Type B pancreatic cell (in vitro differentiated cells): ENCODE measurements at places on chromosomes 16 and 17. TPM values are rescaled to one million over a fixed set of nuclear protein-coding genes. Genes with fewer than 3 reads are reported as not detected.

The SLC12A3 gene
- 0.31 and 4.2 TPM in 2 replicates for total RNA-seq

The BPTF gene
- total RNA-seq: 116 and 135 TPM in 2 replicates

The CEMP1 gene
- 0.22 and 0.74 TPM in 2 replicates for total RNA-seq

The TLCD2 gene
- total RNA-seq: 4.0 and 4.3 TPM in 2 replicates

The ACBD4 gene
- 9.8 and 11.5 TPM in 2 replicates for total RNA-seq

DNA sequence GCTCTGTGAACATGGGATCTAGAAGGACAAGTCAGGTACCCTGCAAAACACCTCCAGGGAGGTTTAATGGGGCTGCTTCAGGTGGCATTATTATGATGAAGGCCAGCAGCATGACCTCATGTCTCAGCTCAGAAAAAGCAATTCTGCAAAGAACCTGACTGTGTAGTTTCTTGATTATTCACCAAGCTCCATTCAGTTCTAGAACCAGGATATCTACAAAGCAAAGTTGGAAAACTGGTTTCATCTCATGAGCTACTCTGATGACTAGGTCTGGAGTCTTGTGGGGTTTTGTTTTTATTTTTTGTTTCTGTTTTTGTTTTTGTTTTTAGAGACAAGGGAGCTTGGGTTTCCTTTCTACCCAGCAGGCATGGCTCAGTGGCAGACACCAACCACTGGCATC is 19.0 kb upstream of the LRRC37A3 start:
- H3K27me3 ChIP-seq: no peaks in the 10 kb centered on the region
- H3K4me1 ChIP-seq: no peaks in the 10 kb centered on the region
- no peak for DNase-seq
- H3K27ac ChIP-seq: peak overlapping the region; percentile 92
- H3K4me3 ChIP-seq: peak overlapping the region; percentile 39
- no peaks in the 10 kb centered on the region for H3K36me3 ChIP-seq

DNA sequence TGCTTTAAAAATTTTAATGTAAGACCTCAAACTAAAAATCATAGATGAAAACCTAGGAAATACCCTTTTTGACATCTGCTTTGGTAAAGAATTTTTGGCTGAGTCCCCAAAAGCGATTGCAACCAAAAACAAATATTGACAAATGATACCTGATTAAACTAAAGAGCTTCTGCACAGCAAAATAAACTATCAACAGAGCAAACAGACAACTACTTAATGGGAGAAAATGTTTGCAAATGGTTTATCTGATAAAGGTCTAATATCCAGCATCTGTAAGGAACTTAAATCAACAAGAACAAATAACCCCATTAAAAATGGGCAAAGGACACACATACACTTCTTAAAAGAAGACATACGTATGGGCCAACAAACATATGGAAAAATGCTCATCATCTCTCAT is 242.5 kb downstream of the BCAS3 start:
- H3K27me3 ChIP-seq: no peaks in the 10 kb centered on the region
- no peak for DNase-seq

- H3K36me3 ChIP-seq: no peaks in the 10 kb centered on the region
- DNase-seq: no peak
- peak within 1 kb of the TSS; percentile 87 for H3K4me3 ChIP-seq
- peaks cover 40% of the 10 kb centered on the region for H3K27me3 ChIP-seq
- peaks cover 22% of the 10 kb centered on the region for H3K4me1 ChIP-seq
These were observed at the start of gene SLC9A5 for GRCh38 chr16:67248401-67249177. TSS of gene SLC9A5 (plus strand) at chr16:67248979. CDS start at chr16:67249015, 36 bp downstream.

GRCh38 chr17:57739402-57740234 is 5.5 kb downstream of the CCDC182 start:
- no peaks in the 10 kb centered on the region for H3K36me3 ChIP-seq
- no peaks in the 10 kb centered on the region for H3K4me1 ChIP-seq
- H3K27me3 ChIP-seq: peaks cover 26% of the 10 kb centered on the region
- no peak for DNase-seq
- H3K27ac ChIP-seq: no peak overlapping the region

DNA sequence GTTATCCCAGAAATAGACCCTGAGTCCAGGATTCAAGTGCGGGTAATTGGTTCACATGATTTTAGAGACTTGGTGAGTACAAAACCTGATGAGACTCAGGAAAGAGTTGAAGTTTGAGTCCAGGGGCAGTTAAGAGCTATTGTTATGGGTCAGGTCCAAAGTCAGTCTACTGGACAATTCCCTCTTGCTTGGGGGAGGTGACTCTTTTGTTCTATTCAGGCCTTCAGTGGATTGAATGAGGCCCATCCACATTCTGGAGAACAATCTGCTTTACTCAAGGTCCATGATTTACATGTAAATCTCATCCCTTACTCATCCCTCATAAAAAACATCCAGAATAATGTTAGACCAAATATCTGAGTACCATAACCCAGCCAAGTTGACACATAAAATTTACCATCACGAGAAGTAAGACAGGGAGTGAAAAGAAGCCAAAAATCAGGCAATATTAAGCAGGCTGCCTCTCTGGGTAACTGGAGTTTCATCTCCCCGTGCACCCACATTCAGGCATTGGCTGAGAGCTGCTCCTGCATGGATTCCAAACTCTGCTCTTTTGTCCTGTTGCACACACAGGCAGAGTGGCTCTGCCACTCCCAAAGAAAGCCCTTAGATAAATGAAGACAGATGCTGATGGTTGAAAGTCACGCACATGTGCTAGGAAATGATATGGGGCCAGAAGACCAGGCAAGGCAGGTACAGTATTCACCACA is 156.0 kb upstream of the SALL1 start:
- no peak for DNase-seq
- peaks cover 9% of the 10 kb centered on the region for H3K27me3 ChIP-seq
- no peak overlapping the region for H3K4me3 ChIP-seq
- H3K4me1 ChIP-seq: peaks cover 15% of the 10 kb centered on the region
- H3K36me3 ChIP-seq: no peaks in the 10 kb centered on the region

DNA sequence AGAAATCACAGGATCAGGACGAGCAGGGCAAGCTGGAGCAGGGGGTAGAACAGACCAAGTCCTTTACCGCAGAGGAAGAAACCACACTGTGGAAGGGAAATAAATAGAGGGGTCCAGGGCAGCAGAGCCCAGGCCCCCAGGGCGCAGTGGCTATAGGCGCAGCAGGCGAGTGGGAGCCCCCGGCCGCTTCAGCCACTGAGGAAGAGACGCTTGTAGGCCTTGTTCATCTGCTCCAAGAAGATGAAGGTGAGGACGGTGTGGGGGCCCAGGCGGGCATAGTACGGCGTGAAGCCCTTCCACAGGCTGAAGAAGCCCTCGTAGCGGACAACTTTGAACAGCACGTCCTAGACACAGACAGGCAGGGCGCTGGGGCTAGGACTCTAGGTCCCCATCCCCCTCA is 2.3 kb downstream of the SLC25A11 start:
- peak overlapping the region; percentile 98 for H3K4me3 ChIP-seq
- DNase-seq: no peak
- no peak overlapping the region for H3K27ac ChIP-seq
- H3K27me3 ChIP-seq: no peaks in the 10 kb centered on the region
- H3K4me1 ChIP-seq: peaks cover 30% of the 10 kb centered on the region

GRCh38 chr17:2043785-2044184 is 2.0 kb downstream of the OVCA2 start:
- no peak for DNase-seq
- peak overlapping the region; percentile 95 for H3K4me3 ChIP-seq
- H3K36me3 ChIP-seq: peaks cover 8% of the 10 kb centered on the region
- peaks cover 7% of the 10 kb centered on the region for H3K27me3 ChIP-seq
- H3K27ac ChIP-seq: peak overlapping the region; percentile 90

DNA sequence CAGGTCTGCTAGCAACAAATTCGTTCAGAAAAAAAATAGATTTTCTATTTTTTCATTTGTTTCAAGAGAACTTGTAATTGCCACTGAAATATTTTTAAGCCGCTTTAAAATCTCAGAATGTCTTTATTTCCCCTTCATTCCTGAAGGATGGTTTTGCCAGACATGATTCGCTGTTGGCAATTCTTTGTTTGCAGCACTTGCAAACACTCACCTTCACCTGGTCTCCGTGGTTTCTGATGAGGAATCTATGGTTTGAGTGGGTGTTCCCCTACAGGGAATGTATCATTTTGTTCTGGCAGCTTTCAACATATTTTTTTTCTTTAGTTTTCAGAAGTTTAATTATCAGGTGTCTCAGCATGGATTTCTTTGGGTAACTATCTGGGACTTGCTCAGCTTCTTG is 36.3 kb upstream of the CBX4 start:
- H3K4me3 ChIP-seq: no peak overlapping the region
- no peaks in the 10 kb centered on the region for H3K27me3 ChIP-seq
- no peaks in the 10 kb centered on the region for H3K36me3 ChIP-seq
- peaks cover 5% of the 10 kb centered on the region for H3K4me1 ChIP-seq
- H3K27ac ChIP-seq: no peak overlapping the region

DNA sequence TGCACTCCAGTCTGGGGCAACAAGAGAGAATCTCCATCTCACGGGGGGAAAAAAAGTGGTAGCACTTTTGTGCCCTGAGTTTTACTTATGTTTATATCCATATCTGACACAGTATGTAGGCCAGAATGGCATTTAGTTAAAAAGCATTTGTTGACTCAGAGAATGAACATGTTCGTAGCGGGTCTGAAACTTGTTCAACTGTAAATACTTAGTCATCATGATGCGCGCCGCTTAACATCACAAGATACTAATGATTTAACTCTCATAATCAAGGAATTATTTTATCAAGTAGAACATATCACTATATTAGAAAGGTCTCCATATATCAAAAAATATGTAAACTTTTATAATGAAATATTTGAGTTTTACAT is 55.3 kb upstream of the ITGA2B start:
- no peaks in the 10 kb centered on the region for H3K36me3 ChIP-seq
- no peak overlapping the region for H3K27ac ChIP-seq
- H3K4me3 ChIP-seq: no peak overlapping the region
- DNase-seq: no peak
- no peaks in the 10 kb centered on the region for H3K4me1 ChIP-seq
- no peaks in the 10 kb centered on the region for H3K27me3 ChIP-seq

DNA sequence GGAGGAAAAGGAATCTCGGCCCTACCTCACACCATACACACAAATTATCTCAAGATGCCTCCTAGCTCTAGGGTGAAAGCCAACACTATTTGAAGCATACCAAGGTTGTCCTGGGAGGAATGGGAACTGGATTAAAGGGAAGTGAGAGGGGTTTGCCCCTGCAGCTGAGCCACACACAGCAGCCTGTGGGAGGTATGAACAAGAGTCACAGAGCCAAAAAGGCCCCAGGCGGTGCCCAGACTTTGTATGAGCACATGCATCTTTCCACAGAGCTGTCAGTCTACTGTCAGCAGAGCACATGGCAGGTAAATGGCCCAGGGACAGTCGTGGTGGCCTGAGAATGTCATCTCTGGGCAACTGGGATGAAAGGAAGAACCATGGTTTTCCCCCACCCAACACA is 31.0 kb upstream of the RCVRN start:
- peaks cover 1% of the 10 kb centered on the region for H3K27me3 ChIP-seq
- no peak overlapping the region for H3K4me3 ChIP-seq
- no peak for DNase-seq
- peaks cover 8% of the 10 kb centered on the region for H3K36me3 ChIP-seq
- no peak overlapping the region for H3K27ac ChIP-seq
- H3K4me1 ChIP-seq: no peaks in the 10 kb centered on the region

DNA sequence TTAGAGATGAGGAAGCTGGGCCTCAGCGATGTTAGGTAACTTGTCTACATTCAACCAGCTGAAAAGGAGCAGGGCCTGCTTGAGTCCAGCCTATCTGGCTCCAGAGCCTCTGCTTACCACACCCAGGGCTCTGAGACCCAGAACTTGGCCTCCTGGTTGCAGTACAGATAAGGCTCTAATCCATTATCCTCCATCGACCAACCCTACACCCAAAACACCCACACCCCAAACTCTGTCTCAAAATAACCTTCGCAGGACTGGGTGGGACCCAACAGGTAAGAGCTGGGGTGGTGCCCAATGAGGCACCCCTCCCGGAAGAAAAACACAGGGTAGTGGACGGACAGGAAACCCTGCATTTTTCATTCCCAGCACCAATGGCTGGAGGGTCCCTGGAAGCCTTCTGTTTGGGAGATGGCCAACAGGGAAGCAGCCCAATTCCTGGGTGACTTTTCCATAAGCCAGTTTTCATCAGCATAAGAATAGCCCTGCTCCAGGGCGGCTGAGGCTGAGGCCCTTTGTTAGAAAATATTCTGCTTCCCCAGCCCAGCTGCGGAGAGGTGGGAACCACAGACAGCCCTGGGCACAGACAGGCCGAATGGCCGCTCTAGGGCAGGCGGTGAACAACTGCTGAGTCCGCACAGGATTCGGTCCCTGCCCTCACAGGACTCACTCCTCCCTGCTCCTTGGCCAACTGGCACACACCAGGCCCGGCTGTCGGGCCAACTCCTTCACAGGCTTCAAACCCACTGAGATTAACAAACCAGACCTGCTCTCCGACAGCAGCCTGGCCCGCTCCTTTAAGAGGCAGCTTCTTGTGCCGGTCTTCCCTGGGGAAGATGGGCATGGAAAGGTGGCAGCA is 9.8 kb downstream of the SMIM5 start:
- peak overlapping the region; percentile 71 for H3K4me3 ChIP-seq
- H3K27me3 ChIP-seq: no peaks in the 10 kb centered on the region
- peaks cover 18% of the 10 kb centered on the region for H3K4me1 ChIP-seq
- no peak for DNase-seq

DNA sequence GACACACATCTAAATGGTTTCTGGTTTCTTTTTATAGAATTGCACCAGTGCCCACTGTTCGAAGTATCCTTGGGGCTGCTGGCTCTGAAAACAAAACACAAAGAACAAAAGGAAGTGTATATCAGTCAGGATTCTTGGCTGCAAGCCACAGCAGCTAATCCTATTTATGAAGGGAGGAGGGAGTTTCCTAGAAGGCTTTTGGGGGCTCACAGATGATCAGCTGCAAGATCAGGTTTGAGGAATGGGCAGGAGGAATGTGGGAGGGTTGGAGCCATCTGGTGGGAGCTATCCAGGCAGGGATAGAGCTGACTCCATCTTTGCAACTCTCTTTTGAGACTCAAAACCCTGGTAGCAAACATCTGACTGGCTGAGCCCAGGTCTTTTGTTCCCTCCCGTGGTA is 118.3 kb upstream of the EEF2KMT start:
- H3K27ac ChIP-seq: no peak overlapping the region
- no peak overlapping the region for H3K4me3 ChIP-seq
- H3K36me3 ChIP-seq: no peaks in the 10 kb centered on the region
- peaks cover 15% of the 10 kb centered on the region for H3K4me1 ChIP-seq
- H3K27me3 ChIP-seq: peaks cover 25% of the 10 kb centered on the region
- DNase-seq: no peak

- H3K27ac ChIP-seq: no peak overlapping the region
- peaks cover 8% of the 10 kb centered on the region for H3K4me1 ChIP-seq
- H3K36me3 ChIP-seq: peaks cover 5% of the 10 kb centered on the region
- H3K27me3 ChIP-seq: peaks cover 14% of the 10 kb centered on the region
- no peak for DNase-seq
- no peak overlapping the region for H3K4me3 ChIP-seq
These were observed 150.4 kb downstream of the SPECC1 start for GRCh38 chr17:20159406-20160069.

- H3K27me3 ChIP-seq: peaks cover 9% of the 10 kb centered on the region
- H3K27ac ChIP-seq: no peak overlapping the region
- no peaks in the 10 kb centered on the region for H3K36me3 ChIP-seq
- H3K4me1 ChIP-seq: peaks cover 19% of the 10 kb centered on the region
These were observed 36.1 kb upstream of the PHB1 start for GRCh38 chr17:49450735-49451134.

- no peaks in the 10 kb centered on the region for H3K36me3 ChIP-seq
- H3K27me3 ChIP-seq: peaks cover 55% of the 10 kb centered on the region
- DNase-seq: no peak
- H3K27ac ChIP-seq: no peak overlapping the region
- peaks cover 3% of the 10 kb centered on the region for H3K4me1 ChIP-seq
These were observed 57.6 kb upstream of the CBFA2T3 start for GRCh38 chr16:89034573-89034961.

GRCh38 chr17:81064678-81065475 is 29.9 kb downstream of the BAIAP2 start:
- no peak overlapping the region for H3K4me3 ChIP-seq
- peak overlapping the region; percentile 51 for H3K27ac ChIP-seq
- no peak for DNase-seq
- H3K36me3 ChIP-seq: peaks cover 21% of the 10 kb centered on the region
- H3K27me3 ChIP-seq: no peaks in the 10 kb centered on the region
